ENCODE measurements at places on chromosomes 4 and X.

DNA sequence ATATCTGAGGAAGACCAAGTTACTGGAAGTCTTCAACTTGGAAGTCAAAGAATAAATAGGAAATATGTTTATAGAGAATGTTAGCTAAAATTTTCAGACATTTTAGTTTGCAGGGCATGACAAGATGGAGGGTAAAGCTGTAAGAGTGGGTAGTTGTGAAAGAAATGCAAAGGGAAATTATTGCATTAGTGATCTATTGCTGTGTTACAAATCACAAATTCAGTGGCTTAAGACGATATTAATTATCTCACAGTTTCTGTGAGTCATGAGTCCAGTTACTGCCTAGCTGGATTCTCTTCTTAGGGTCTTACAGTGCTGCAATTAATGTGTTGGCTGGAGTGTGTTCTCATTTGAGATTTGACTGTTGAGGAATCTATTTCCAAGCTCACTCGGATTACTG, 62.9 kb upstream of the CAMK2D start:
- DNase-seq = no peak

- no peak for DNase-seq
Measured at GRCh38 chr4:176919631-176920030, 126.9 kb upstream of the VEGFC start.

- DNase-seq = peak; percentile 24
Measured at GRCh38 chr4:55754754-55755350, 64.7 kb upstream of the EXOC1L start.

- no peak for DNase-seq
Measured at GRCh38 chr4:150256841-150257730, 178.8 kb downstream of the DCLK2 start.

DNA sequence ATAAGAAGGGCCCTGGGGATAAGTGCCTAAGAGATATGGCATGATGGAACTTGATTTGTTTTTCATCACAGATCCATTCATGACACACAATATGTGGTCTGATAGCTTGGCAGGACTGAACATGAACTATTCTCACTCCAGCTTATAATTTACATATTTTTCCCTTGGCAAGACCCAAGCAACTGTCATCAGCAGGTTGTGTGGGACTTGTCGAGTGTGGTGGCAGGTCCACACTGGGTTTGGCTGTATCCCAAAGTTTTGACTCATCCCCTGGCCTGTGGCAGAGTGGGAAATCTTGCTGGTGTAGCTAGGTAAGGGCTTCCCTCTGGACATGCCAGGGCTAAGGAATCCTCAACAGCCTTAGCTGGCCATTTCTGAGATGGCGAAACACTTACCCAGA, 81.0 kb upstream of the STIM2 start:
- DNase-seq = peak; percentile 61

DNA sequence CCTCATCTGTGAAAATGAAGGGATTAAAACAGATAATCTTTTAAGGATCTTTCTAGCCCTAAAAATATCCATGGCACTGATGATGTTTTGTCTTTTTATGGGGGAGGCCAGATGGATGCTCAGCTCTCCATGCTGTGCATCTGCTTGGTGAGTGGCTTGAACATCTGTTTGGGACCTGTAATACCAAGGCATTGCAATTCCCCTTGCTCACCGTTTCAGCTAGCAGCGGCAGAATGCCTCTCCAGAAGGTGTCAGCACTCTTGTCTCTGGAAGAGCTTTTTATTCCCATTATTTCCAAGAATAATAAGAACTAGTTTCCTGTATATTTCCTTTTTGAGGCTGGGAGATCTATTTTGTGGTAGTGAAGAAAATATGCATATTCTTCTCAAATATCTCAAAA, 151.9 kb upstream of the ANK2 start:
- peak; percentile 20 for DNase-seq

- no peak for DNase-seq
Measured at GRCh38 chr4:38242822-38243387, 282.7 kb downstream of the PTTG2 start.

- no peak for DNase-seq
Measured at GRCh38 chr4:54742636-54743399, 85.1 kb downstream of the KIT start.

Measured in foreskin fibroblast (primary cell).